Astrocyte of the spinal cord (primary cell): ENCODE measurements at places on chromosomes 1 and 21.

DNA sequence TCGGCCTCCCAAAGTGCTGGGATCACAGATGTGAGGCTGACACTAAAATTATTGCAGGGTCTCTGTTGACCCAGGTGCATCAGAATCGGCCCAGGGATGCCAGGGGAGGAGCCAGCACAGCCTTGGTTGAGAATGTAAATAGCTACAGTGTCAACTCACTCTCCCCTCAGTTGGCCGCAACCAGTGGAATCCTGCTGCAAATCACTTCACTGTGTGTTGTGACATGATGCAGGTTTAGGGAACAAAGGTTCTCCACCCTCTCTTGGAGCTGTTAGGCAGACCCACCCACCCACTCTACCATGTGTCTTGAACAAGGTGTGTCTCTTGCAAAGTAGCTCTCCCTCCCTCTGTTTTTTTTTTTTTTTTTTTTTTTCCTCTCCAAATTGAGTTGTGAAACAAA lies 60.5 kb upstream of the SOD1 start:
- no peak for DNase-seq

- DNase-seq = no peak
Observed at GRCh38 chr1:154712166-154712810, 104.3 kb upstream of the ADAR start.

GRCh38 chr1:22755641-22756040 lies 45.0 kb downstream of the EPHB2 start:
- DNase-seq = no peak

GRCh38 chr1:231626951-231627614 lies 493 bp downstream of the DISC1 start:
- peak; percentile 39 for DNase-seq

- DNase-seq = no peak
Observed at GRCh38 chr1:3502641-3503524, 48.4 kb downstream of the ARHGEF16 start.
